Activated CD4-positive, alpha-beta T cell treated with anti-CD3 and anti-CD28 coated beads for 36 hours (primary cell): ENCODE measurements at places on chromosomes 12 and 14. TPM values are rescaled to one million over a fixed set of nuclear protein-coding genes. Genes with fewer than 3 reads are reported as not detected.

DNA sequence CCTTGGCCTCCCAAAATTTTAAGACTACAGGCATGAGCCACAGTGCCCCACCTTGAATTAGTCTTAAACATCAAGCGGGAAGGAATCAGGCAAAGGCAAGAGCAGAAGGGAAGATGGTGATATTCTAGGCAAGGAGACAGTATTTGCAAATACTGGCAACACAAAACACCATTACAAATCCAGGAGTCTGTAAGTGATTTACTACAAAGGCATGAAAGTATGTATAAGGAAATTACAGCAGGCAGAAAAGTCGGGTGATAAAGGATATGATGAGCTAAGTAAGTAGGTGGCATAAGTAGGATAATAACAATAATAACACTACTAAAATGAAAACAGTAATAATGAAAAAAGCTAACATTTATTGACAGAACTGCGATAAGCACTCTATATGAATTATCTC, 28.5 kb downstream of the FMNL3 start:
- DNase-seq: no peak
- H3K4me3 ChIP-seq: no peak overlapping the region
- no peaks in the 10 kb centered on the region for H3K27me3 ChIP-seq
- H3K27ac ChIP-seq: no peak overlapping the region
- H3K36me3 ChIP-seq: no peaks in the 10 kb centered on the region

KRT71 gene
- not detected for total RNA-seq

DNA sequence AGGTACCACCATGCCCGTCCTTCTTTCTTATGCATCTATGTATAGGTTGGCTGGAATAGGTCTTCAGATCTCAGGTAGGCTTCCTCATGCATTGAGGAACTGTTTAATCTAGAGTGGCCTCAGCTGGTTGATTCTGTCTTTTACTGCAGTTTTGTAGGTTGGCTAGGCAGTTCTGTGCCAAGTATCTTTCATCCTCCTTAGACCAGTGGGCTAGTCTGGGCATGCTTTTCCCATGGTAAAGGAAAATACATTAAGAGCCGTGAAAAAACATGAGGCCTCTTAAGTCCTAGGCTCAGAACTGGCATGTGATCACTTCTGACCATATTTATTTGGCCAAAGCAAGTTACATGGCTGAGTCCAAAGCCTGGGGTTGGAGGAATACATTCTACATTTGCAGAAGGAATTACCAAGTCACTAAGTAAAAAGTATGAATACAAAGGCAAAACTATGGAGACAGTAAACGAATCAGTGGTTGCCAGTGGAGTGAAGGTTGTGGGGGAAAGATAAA, 137.3 kb downstream of the WIF1 start:
- no peak overlapping the region for H3K4me3 ChIP-seq
- H3K27me3 ChIP-seq: peaks cover 5% of the 10 kb centered on the region
- no peaks in the 10 kb centered on the region for H3K36me3 ChIP-seq
- DNase-seq: no peak
- H3K27ac ChIP-seq: no peak overlapping the region

GRCh38 chr12:97552410-97553121, 90.0 kb downstream of the RMST start:
- no peaks in the 10 kb centered on the region for H3K4me1 ChIP-seq
- H3K27me3 ChIP-seq: no peaks in the 10 kb centered on the region
- no peaks in the 10 kb centered on the region for H3K36me3 ChIP-seq
- no peak overlapping the region for H3K27ac ChIP-seq
- no peak for DNase-seq

RASAL1 gene
- 10.6 TPM for total RNA-seq

C12orf60 gene
- 3.0 TPM for total RNA-seq

- no peaks in the 10 kb centered on the region for H3K4me1 ChIP-seq
- no peaks in the 10 kb centered on the region for H3K36me3 ChIP-seq
- H3K27ac ChIP-seq: no peak overlapping the region
- H3K4me3 ChIP-seq: no peak overlapping the region
- no peak for DNase-seq
Observed at GRCh38 chr12:100919116-100919515, 124.5 kb downstream of the ANO4 start.

- H3K4me3 ChIP-seq: no peak overlapping the region
- DNase-seq: peak; percentile 5
- peaks cover 13% of the 10 kb centered on the region for H3K27me3 ChIP-seq
- H3K36me3 ChIP-seq: no peaks in the 10 kb centered on the region
- H3K27ac ChIP-seq: no peak overlapping the region
Observed at GRCh38 chr14:105858676-105859025, 332.3 kb downstream of the TMEM121 start.
